Head of caudate nucleus (tissue), 42 donors: ENCODE measurements at places on chromosomes 6 and 20.

DNA sequence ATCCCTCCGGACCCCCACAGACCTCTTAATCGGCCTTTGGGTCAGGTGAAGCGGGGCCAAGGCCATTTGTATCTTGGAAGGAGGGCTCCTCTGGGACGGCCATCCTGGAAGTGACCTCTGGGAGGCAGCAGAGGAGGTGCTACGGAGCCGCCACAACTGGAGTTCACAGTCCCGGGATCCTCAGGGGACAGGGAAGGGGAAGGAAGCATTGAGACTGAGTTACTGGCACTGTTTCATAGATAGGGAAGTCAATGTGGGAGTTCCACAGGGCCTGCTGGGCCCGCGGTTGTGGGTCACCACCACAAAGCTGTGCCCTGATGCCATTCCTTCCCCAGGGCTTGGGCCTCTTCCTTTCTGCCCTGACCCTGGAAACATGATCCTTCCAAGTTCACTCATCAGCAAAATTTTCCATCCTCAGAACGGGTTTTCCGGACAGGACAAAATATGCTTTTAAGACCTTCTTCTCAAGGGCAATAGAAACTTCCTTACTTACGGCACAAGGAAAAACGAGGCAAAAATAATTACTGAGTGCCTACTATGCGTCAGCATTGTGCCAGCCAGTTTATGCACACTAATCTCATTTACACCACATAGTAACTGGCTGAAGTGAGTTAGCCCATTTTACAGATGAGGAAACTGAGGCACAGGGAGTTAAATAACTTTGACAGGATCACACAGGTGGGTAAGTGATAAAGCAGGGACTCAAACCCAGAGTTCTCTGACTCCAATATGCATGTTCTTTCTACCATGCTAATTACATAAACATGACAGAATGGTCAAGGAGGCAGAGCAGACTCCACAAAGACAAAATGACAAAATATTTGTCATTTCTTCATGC lies 143.8 kb downstream of the UNC5CL start:
- no peak for DNase-seq

DNA sequence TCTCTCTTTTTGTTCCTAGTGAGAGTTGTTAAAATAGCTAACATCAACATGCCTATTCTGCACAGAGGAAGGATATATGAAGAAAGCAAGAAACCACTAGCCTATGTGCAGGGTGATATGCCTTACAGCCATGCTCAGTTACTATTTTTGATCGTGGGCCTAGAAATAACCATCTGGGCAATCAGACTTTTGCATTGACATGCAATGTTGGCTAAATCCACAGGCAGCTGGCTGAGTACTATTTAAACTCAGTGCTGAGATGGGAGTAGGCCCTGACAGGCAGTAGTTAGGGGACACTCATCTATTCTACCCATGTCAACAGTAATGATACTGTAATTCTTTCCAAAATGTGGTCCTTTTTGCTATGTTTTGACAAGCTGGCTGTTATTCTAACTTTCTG lies 89.6 kb downstream of the HDGFL1 start:
- no peak for DNase-seq

GRCh38 chr20:11936157-11936556 lies 18.5 kb downstream of the BTBD3 start:
- no peak for DNase-seq

- no peak for DNase-seq
These were observed 7.7 kb downstream of the NKAIN2 start for GRCh38 chr6:123811378-123811777.

DNA sequence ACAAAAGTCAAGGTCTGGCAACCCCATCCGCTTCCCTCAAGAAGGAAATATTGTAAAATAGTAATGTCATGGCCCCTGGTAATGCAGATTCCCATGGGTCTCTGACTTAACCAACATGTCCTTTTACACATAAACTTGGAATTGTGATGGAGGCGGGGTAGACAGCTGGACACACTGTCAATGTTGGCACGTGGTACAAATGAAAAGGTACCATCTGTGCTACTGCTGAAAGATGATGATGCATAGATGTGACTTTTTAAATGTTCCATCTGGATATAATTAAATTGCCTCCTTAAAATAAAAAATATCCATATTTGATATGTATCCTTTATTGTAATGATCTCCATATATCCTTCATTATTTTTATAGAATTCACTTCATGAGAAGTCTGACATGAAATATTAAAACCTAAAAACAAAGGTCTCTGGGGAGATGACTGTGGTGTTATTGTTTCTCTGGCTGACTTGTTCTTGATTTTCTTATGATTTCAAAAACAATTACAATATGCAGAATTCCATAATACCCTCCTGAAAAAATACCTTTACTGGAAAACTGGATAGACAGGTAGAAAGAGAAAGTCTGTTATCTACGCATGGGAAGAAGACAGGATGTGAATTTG lies 104.5 kb downstream of the MKKS start:
- DNase-seq = no peak

DNA sequence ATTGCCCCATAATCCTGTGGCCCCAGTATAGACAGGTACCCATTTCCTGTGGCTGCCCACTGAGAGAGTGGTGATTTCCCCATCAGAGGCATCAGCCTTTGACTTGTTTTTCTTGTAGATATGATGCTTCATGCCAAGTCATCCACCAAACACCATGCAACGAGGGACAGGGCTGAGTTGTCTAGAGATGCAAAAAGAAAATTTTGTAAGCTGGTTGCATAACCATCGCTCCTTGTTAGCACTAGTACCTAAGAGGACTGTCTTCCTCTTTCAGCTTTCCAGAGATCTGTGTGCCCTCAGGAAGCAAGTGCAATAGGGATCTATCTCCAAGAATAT lies 166.8 kb downstream of the BCAS1 start:
- DNase-seq = no peak

DNA sequence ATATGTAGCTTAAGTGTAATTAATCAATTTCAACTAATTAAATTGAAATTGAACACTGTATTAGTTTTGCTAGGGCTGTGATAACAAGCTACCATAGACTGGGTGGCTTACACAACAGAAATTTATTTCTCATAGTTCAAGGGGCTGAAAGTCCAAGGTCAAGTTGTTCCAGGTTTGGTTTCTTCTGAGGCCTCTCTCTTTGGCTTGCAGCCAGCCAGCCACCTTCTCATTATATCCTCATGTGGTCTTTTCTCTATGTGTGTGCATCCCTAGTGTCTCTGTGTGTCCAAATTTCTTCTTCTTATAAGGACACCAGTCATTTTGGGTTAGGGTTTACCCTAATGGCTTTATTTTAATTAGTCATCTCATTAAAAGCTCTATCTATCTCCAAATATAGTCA lies 611.7 kb downstream of the UTRN start:
- no peak for DNase-seq

DNA sequence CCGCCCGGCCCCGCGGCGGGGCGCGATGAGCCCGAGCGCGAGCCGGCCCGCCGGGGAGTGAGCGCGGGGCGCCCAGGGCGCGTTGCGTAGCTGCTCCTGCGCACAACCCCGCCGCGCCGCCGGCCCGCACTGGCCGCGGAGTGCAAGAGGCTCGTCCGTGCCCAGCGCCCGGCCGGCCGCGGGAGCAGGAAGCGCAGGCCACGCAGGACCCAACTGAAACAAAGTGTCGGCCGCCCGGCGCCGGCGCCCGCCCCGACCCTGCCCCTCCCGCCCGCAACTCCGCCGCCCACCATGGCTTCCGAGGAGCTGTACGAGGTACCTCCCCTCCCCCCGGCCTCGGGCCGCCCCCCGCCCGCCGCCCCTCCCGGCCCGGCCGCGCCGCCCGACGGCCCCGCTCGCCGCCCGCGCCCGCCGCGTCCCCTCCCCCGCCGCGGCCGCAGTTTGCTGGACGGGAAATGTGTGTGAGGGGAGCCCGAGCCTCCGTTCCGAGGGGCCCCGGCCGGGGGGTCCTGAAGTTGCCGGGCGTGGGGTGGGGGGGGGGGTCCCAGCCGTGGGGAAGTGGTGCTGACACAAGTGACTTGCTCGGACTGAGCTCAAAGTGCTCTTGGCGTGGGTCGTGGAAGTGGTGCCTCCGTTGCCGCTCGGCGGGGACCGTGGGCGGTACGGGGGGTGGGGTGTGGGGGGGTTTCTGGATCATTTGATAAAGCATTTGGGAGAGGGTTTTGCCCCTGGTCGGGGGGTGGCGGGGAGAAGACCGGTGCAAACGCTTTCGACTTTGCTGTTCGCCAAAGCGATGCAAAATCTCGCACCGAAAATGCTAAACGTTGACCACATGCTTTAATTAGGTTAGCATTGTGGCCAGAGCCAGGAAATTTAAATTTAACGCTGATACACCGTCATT lies 539 bp downstream of the CDYL start:
- DNase-seq = peak; percentile 11

GRCh38 chr6:38909015-38909730 lies 139.4 kb upstream of the GLP1R start:
- no peak for DNase-seq

- no peak for DNase-seq
These were observed 121.9 kb downstream of the SIM1 start for GRCh38 chr6:100342830-100343229.

DNA sequence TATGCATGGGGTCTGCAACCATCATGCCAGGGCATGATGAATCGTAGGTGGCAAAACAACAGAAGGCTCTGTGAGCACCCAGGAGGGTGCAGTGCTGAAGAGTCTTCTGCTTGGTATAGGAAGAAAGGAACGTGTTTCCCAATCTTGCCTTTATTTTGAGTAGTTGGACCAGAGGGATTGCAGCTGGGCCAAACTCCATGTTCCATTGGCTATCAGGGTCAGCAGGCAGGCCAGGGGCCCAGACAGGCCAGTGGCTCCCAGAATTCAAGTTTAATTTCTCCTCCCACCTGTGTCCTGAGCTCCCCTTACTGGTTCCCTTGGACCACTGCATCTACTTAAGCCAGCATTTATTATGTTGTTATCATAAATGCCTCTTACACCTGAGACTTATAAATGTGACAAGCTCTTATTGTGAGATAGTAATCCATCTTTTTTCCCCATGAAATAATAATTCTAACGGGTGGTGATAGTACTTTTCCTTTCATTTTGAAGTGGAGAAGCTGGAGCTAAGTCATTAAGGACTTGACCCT lies 918 bp upstream of the TRIM38 start:
- no peak for DNase-seq

DNA sequence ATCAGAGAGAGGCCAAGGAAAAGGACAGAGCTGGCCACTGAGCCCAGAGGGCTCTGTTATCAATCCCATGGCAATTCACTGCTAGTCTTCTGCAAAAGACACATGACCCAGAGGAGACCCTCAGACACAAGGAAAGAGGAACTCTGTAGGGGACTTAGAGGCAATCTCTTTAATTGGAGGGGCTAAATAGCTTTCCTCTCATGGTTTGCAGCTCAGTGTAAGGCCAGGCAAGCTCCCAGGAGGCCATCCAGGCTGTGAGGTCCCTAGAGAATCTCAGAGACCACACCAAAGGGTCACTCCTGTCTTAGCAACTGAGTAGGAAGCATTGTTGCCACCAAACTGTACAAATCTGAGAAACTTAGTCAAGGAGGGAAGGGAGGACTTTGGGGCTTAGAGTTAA lies 10.0 kb upstream of the HLA-DOA start:
- DNase-seq = no peak

- no peak for DNase-seq
These were observed 398.0 kb downstream of the BTBD3 start for GRCh38 chr20:12315652-12316051.

- no peak for DNase-seq
These were observed 31.0 kb downstream of the IRF4 start for GRCh38 chr6:422433-423054.

- DNase-seq = no peak
These were observed 126.7 kb downstream of the AIG1 start for GRCh38 chr6:143187238-143187923.

GRCh38 chr6:106974336-106974998 lies at the start of gene CD24:
Gene CD24, minus strand, starts transcription at chr6:106974729. Its CDS starts 83 bp downstream, at chr6:106974646.
- peak; percentile 11 for DNase-seq

- no peak for DNase-seq
These were observed 1.2 kb downstream of the PLAGL1 start for GRCh38 chr6:144006736-144007477.

DNA sequence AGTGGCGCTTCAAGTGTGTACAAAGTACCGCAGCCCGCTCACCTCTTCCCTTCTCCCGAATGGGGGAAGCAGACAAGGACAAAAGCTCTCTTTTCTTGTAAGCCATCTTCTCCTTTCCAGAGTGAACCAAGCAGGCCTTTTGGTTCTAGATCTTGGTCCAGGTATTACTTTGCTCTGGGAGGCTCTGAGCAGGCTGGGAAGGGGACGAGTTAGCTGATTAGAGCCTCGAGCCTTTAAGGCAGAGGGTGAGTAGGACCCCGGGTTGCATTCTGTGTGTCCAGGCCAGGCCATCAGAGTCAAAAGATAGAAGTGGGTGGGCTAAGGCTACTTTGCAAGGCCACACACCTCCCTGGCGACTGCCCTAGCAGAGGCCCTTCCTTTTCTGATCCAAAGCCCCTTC lies 57.6 kb downstream of the GTF2H5 start:
- no peak for DNase-seq
